Fibroblast of skin of right biceps (primary cell): ENCODE measurements at places on chromosomes 11 and 22.

GRCh38 chr22:49305966-49306631, 521.6 kb downstream of the BRD1 start:
- DNase-seq, result no peak

DNA sequence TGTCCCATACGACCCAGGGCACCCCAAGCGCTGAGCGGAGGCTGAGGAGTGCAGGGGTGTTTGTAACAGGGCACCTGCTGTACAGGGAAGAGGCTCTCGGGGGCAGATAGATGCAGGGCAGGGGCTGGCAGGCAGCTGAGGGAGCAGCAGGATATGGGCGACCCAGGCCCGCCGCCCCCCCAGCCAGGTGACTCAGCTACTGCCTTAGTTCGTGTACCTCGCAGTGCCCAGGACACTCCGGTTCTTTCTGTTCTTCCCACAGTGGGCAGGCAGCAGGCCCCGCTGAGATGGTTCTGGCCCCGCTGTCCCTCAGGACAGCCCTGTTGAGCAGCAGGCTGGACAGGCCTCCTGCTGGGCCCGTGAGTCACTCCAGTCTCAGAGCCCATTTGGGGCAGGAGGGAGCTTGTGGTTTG, 16.2 kb downstream of the PHLDA2 start:
- DNase-seq, result peak; percentile 49

- no peak for DNase-seq
Observed at GRCh38 chr11:56453521-56453920, 19.6 kb downstream of the OR5M3 start.

GRCh38 chr11:76655501-76656049, 15.0 kb downstream of the LRRC32 start:
- DNase-seq, result no peak

DNA sequence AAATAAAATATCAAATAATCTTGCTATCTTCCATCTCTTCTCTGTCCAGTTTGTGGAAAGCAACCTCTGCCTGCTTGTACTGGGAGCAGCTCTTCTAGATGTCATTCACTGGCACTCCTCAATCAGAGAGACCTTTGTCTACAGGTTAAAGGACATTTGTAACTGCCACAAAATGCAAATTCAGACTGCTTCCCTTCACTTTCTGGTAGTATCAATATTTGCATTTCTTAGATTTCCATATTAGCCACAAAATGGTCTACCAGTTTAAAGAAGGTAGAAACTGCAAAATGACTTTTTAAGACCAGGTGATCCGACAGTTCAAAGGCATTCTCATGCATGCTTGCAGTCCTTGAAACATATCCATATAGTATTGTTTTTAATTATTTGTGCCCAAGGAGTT, 51.7 kb upstream of the RCN1 start:
- no peak for DNase-seq

- peak; percentile 22 for DNase-seq
Observed at GRCh38 chr11:72075109-72075508, 5.2 kb downstream of the NUMA1 start.
